ENCODE measurements at places on chromosomes 13 and 19. TPM values are rescaled to one million over a fixed set of nuclear protein-coding genes. Genes with fewer than 3 reads are reported as not detected.

IGFL3 gene
- not detected for total RNA-seq

PNMA8A gene
- total RNA-seq = 108 TPM

KLHL1 gene
- total RNA-seq = 34.1 TPM

WDR88 gene
- not detected for total RNA-seq

SIGLEC8 gene
- 2.3 TPM for total RNA-seq

ZSCAN18 gene
- total RNA-seq = 126 TPM

VAV1 gene
- total RNA-seq = 5.1 TPM

ZNF98 gene
- 5.3 TPM for total RNA-seq

LILRB5 gene
- total RNA-seq = 0.23 TPM

MIPEP gene
- 17.8 TPM for total RNA-seq

ZNF492 gene
- 4.4 TPM for total RNA-seq

ANO8 gene
- total RNA-seq = 24.9 TPM

PLK5 gene
- total RNA-seq = 0.23 TPM
